ENCODE measurements at places on chromosomes 16 and 17.

GRCh38 chr16:80082906-80083305, 457.9 kb upstream of the DYNLRB2 start:
- DNase-seq = no peak

GRCh38 chr16:49816875-49817274, 39.0 kb downstream of the ZNF423 start:
- no peak for DNase-seq

DNA sequence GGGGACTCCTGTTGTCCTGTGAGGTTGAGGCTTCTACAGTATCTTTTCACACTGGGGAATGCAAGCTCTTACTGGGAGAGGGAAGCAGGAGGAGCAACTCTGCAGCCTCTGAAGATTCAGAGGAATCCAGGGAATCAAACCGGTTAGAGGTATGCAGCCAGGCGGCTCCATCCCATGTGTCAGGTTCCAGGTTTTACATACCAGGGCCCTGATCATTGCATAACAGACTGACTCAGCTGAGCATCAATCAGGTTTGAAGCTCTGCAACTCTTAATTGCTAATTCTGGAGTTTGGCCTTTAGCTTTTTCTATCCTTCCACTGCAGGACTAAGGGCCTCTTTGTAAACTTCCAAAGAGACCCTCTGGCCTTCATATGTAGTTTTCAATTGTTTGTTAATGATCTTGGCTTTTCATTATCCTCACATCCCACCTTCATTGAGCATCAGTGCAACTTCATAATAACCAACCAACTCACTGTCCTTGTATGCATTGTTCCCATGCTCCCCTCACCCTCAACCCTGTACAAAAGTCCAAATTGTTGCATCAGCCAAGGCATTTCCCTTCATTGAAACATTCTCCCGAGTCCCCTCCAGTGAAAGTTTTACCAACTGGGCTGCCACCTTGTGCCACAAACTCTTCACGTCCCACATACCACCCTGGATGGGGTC, 59.7 kb upstream of the DHX40 start:
- no peak for DNase-seq

GRCh38 chr17:15180121-15180561, 85.0 kb downstream of the PMP22 start:
- DNase-seq = no peak

DNA sequence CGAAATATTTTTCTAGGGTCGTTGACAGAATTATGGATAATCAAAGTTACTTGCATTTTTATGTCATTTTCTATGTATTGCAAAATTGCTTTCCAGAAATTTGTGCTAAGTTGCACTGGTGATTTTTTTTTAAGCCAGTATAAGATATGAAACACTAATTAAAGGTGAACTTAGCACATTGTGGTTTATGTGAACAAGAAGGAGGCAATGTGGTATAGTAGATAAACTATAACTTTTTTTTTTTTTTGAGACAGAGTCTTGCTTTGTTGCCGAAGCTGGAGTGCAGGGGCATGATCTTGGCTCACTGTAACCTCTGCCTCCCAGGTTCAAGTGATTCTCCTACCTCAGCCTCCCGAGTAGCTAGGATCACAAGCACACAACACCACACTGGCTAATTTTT, 13.2 kb downstream of the DGKE start:
- no peak for DNase-seq

DNA sequence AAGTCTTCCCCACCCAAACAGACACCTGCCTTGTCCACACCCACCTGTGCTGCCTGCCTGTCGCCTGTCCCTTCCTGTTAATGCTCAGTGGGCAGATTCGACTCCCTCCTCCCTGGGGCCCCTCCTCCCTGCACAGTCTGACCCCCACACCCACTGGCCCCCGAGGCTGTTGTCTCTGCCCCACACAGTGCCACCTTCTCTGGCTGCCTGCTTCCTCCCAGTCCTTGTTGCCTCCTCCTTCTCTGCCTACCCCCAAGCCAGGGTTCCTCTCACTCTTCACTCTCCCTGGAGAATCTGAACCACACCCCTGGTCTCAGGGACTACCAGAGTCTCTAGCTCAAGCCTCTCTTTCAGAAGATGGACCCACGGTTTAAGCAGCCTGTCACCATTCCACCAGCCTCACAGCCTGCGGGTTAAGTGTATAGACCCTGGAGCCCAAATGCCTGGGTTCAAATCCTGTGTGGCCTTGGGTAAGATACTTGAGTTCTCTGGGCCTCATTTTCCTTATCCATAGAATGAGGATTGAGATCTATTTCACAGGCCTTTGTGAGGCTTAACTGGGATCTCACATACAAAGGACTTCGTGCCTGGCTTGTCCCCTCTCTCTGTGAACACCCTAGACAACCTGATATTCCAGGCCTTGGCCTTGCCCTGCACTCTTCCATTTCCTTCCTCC, 3.8 kb upstream of the ARHGAP23 start:
- no peak for DNase-seq

DNA sequence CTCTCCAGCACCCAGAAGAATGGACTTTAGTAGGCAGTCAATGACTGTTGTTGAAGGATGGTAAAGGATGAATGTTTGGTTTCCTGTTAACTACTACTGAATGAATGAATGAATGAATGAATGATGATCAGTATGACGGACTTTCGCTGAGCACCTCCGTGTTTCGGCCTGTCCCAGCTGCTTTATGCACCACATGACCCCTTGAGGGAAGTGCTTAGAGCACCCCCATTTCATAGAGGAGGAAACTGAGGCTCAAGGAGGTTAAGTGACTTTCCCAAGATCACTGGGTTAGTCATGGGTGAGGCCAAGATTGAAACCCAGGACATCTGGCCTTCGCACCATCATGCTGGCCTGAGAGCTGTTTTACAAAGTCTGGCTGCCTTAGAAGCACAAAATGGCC, 6.8 kb downstream of the KCNG4 start:
- DNase-seq = no peak

GRCh38 chr16:14302031-14302398, 230.9 kb downstream of the MRTFB start:
- DNase-seq = peak; percentile 29

- DNase-seq = no peak
Observed at GRCh38 chr17:78337244-78338109, 22.4 kb downstream of the SOCS3 start.

GRCh38 chr17:3712811-3713463, 10.8 kb upstream of the HASPIN start:
- DNase-seq = no peak

GRCh38 chr16:11121914-11122692, 133.9 kb downstream of the SOCS1 start:
- no peak for DNase-seq

DNA sequence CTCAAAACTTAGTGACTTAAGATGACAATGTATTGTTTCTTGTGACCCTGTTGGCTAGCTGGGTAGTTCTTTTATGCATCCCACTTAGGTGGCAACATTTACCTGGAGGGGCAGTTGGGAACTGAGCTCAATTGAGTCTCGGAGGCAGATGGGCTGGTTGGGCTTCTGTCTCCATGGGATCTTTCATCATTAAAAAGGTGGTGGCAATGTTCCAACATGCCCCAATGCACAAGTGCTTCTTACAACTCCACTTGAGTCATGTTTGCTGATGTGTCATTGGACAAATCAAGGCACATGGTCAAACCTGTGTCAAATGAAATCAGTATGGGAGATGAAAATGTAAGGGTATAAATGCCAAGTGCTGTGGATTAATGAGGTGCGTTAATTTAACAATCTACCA, 11.7 kb upstream of the HS3ST3B1 start:
- no peak for DNase-seq

GRCh38 chr16:13780406-13781168, 139.4 kb upstream of the ERCC4 start:
- DNase-seq = no peak

GRCh38 chr17:4836221-4836620, 3.1 kb downstream of the MINK1 start:
- no peak for DNase-seq

- no peak for DNase-seq
Observed at GRCh38 chr16:56988161-56988947, 1.0 kb upstream of the NLRC5 start.

- DNase-seq = no peak
Observed at GRCh38 chr17:15915961-15916360, 29.0 kb upstream of the ADORA2B start.

GRCh38 chr16:70018254-70018653, 67.1 kb downstream of the CLEC18A start:
- peak; percentile 34 for DNase-seq

- peak; percentile 69 for DNase-seq
Observed at GRCh38 chr16:56609463-56609921, 1.1 kb downstream of the MT2A start.

DNA sequence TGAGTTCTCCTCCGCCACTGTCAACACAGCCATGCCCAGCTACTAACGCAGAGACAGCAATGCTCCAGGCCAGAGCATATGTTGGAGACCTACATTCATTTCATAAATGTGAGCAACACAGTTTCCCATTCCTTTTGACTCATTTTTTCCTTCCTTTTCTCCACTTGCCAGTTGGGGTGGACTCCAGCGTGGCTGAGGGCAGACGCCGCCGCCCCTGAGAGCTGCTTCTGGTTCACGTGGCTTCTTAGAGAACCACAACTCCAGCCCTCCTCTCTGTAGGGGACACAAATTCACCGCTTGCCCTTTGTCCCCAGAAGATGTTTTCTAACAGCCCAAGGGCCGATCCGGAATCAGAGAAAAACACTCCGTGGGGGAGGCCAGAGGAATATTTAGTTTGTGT, 45.8 kb upstream of the ZCCHC14 start:
- no peak for DNase-seq

- DNase-seq = no peak
Observed at GRCh38 chr16:2179107-2179501, 17.3 kb downstream of the CASKIN1 start.

DNA sequence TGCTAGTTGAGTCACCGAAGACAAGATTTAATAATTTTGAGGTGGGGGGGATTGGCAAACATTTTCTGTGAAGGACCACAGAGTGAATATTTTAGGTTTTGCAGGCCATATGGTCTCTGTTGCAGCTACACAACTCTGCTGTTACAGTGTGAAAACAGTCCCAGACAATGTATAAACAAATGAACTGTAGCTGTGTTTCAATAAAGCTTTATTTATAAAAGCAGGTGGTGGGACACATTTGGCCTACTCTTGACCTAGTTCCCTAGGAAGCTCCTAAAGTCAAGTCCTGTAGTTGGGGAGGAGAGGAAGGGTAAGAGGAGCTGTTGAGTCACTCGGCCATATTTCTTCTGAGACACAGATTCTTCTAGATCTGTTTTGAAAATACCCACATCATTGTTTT, 92.3 kb downstream of the SDR42E1 start:
- DNase-seq = no peak

GRCh38 chr16:71622088-71622487, 3.9 kb upstream of the MARVELD3 start:
- no peak for DNase-seq

DNA sequence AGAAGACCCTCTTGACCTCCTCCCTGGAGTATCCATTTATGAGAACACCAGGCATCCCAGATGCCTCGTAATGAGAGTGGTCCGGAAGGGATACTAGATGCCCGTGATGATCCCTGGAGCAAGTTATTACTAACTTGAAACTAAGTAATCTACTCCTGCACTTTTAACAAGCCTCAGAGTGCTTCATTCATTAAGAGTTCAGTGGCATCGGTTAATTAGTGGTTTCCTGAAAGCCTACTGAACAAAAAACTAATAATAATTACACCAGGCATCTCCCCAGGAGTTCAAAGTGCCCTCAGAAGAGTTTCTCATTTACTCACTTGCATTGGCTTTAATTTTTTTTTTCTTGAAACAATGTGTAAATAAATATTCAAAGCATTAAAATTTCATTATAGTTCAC, 22.2 kb downstream of the ZNF75A start:
- DNase-seq = no peak

- no peak for DNase-seq
Observed at GRCh38 chr17:32142857-32143526, 690 bp downstream of the RHOT1 start.

- no peak for DNase-seq
Observed at GRCh38 chr17:47077576-47077975, 98.5 kb upstream of the RPRML start.

GRCh38 chr17:6497496-6498221, 53.4 kb downstream of the PIMREG start:
- no peak for DNase-seq

DNA sequence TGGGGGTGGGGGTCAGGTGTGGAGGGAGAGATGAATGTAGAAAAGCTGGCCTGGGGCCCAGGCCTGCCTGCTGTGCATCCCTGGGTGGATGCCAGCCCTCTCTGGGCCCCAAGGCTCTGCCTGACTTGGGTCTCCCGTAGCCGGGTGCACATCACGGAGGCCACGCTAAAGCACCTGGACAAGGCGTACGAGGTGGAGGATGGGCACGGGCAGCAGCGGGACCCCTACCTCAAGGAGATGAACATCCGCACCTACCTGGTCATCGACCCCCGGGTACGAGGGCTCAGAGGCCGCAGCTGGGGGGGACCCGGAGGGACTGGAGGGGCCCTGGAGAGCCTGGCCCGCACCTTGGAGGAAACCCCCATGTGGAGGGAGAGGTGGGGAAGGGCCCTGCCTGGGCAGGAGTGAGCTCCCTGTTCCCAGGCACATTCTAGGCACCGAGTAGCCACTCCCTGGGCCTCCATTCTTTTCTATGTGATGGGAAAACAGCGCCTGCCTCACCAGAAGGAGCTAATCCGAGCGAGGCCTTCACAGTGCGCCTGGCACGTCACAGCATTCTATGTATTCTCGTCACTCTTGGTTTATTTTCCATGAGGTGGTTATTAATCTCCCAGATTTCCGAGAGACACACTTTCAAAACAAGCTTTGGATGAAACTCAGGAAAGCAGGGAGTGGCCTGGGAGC, 34.7 kb downstream of the ADCY7 start:
- DNase-seq = no peak

DNA sequence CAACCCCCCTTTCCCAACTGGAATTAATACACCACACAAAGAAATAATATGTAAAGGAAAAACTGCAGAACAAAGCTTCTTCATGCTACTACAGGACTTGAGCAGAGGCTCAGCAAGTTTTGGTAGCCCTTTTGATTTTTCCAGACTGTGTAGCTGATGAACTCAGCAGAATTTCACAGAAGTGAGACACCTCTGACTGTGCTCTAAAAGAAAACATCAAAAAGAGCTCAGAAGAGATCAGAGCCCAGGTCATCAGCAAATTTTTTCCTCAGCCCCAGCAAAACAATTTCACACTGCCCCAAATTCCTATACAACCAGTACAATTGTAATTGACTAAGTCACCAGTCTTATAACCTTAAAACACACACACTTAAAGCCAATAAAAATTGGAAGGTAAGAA, 38.0 kb downstream of the TTC19 start:
- DNase-seq = no peak

DNA sequence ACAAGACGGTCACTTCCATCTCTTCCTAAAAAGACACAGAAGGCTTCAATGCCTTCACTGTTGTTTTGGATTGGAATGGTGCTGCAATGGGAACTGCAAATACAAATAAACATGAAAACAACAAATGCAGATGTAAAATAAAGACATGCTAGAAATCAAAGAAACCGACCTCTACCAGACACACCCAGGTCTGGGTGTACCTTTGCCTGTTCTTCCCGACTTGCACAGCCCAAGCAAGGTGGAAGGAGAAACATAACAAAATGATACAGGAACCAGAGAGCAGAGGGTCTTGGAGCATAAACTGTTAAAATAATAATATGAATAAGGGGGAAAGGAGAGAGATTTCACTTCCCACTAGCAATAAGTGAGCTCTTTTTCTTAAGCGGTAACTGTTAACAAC, 17.3 kb downstream of the RFFL start:
- DNase-seq = no peak

Data from SW 1271 (cell line).